ENCODE measurements at places on chromosomes 3 and 15.

- DNase-seq, result no peak
Measured at GRCh38 chr15:29233566-29233965, 36.1 kb downstream of the NSMCE3 start.

- no peak for DNase-seq
Measured at GRCh38 chr3:149401926-149402310, 24.5 kb upstream of the TM4SF1 start.

- DNase-seq, result no peak
Measured at GRCh38 chr3:171878461-171879225, 35.5 kb downstream of the TMEM212 start.

- no peak for DNase-seq
Measured at GRCh38 chr15:60390231-60390630, 7.6 kb downstream of the ANXA2 start.

DNA sequence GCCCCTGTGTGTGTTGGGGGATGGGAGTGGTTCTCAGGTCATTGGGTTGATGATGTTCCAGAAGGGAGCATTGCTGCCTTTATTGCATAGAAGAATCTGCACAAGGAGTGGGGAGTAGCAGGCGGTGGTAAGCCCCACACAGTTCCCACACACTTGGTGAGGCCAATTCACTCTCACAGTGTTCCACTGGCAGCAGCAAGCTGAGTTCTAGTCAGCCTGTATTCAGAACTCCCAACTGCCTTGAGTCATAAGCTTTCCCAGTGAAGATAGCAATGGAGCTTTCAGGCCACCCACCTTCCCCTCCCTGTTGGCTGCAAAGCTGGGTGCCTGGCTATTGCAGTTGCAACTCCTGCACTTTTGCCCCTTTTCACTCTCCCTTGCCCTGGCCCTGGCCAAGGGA is 181.1 kb upstream of the RBMS3 start:
- DNase-seq, result no peak

GRCh38 chr3:177195242-177195991 is 1.9 kb downstream of the TBL1XR1 start:
- DNase-seq, result no peak

DNA sequence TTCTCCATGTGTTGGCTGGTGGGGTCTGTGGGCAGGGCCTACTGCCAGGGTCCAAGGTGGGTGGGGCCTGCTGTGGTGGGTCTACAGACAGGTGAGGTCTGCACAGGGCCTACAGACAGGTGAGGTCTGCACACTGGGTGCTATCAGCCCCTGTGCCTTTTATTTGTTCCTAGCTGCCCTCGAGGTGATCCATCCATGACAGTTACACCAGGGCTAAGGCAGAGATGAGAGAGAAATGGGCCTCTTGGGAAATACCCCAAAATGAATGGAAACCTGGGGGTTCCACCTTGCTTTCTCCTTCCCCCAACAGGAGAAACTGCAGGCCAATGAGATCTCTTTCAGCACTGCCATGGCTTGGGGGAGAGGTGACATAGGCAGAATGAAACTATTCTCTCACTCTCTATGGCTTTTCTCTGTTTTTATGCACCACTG is 36.4 kb downstream of the CFAP100 start:
- no peak for DNase-seq

DNA sequence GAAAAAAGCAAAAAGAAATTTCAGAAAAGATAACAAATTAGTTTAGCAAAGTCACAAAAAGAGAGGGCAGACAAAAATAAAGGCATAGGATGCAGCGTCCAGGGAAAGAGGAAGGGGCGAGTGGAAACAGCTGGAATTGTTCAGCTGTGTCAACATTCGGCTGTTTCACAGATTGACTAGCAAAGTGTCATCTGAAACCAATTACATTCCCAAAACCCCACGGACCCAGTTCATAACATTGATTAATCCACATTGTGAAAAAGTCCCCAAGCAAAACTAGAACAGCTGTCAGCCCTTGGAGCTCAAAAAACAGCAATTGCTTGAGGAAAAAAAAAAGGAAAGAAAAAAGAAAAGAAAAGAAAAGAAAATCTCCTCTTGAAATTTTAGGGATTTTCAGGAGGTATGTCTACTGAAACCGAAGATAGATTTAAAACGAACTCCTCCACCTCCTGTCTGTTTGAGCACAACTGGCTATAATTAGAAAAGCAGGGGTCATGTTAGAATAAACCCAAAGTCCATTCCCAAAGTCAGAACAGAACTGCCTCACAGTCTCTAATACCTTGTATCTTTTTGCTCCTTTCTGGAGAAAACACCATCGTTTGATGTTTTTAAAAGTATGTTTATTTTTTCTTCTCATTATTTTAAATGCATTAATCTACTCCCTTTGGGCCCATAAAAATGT is 159.6 kb downstream of the RORA start:
- DNase-seq, result no peak

- DNase-seq, result no peak
Measured at GRCh38 chr3:45169125-45169904, 23.1 kb upstream of the CDCP1 start.

DNA sequence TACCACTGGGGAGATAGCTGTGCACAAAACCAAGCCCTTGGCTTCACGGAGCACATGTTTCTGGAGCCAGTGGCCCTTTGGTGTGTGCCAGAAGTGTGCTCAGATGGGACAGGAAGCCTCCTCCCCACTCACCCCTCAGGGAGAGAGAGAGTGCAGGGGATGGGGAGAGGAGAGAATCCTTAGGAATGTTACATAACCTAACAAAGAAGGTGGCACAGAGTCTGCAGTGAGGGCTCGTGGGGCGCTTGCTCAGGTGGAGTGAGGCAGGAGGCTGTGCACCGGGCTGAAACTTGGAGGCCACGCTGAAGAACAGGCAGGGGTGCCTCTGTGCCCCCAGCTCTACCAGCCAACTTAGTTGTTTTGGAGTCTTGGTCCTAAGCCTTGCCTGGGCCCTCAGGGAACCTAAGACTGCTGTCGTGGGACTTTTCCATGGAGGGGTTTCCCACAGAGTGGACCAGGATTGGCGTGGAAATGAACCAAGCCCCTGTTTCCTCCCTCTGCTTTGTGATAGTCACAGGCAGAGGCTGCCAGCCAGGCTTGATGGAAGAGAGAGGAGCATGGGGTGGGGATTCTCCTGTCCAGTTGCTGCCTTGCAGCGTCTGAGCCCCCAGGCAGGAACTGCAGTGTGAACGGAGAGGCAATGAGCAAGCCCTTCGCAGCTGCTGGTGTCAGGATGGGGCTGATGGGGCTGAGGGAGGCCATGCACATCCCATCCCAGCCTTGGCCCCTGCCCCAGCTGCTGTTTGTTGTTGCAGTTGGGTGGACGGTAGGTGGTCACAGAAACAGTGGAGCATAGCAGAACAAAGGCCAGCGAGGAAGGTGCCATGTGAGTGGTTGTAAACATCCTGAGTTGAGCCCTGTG is 32.7 kb downstream of the PDIA5 start:
- no peak for DNase-seq

- DNase-seq, result peak; percentile 26
Measured at GRCh38 chr15:50774450-50774849, 8.9 kb upstream of the SPPL2A start.

- DNase-seq, result no peak
Measured at GRCh38 chr15:95018888-95019545, 787.7 kb downstream of the MCTP2 start.

DNA sequence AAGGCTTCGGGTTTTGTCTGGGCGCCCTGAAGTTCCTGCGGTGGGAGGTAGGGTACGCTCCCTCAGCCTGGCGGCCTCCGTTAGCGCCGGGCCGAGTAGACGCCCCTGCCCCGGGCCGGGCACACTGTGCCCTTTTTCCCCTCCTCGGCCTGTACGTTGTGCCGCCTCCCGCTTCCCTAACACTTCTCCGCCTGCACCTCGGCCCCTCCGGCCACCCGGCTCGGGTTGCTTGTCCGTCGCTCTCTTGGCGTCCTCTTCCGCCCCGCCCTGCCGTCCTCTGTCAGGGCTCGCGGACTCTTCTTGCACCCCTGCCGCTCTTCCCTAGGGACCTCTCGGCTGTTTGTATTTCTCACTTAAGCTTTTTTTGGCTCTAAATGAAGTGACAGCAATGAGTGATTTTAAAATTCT is 384 bp downstream of the KNL1 start:
- DNase-seq, result peak; percentile 29

All from HuH-7 (cell line).